Bronchus fibroblast of lung (primary cell): ENCODE measurements at places on chromosomes 13 and 19. TPM values are rescaled to one million over a fixed set of nuclear protein-coding genes. Genes with fewer than 3 reads are reported as not detected.

PPP1R13L gene
- total RNA-seq, result 2.7 and 3.3 TPM in 2 replicates

PSG11 gene
- total RNA-seq, result not detected in 2 replicates

ADAMTSL5 gene
- 1.2 and 2.0 TPM in 2 replicates for total RNA-seq

LGALS14 gene
- not detected in 2 replicates for total RNA-seq

PRKD2 gene
- total RNA-seq, result 15.8 and 17.8 TPM in 2 replicates

PSPC1 gene
- 29.1 and 36.8 TPM in 2 replicates for total RNA-seq

LILRA5 gene
- total RNA-seq, result not detected in 2 replicates

TNFSF11 gene
- 0.34 and 0.89 TPM in 2 replicates for total RNA-seq

APOC4 gene
- not detected in 2 replicates for total RNA-seq

C19orf73 gene
- total RNA-seq, result 2.2 and 3.3 TPM in 2 replicates

ZNF556 gene
- total RNA-seq, result not detected in 2 replicates

ZNF225 gene
- 1.5 and 2.4 TPM in 2 replicates for total RNA-seq
